ENCODE measurements at places on chromosomes 16 and 17. TPM values are rescaled to one million over a fixed set of nuclear protein-coding genes. Genes with fewer than 3 reads are reported as not detected.

ZNF597 gene
- 2.9 TPM for total RNA-seq

CCL4L2 gene
- not detected for total RNA-seq

LDHD gene
- 0.65 TPM for total RNA-seq

TK2 gene
- 36.3 TPM for total RNA-seq

GSG1L gene
- total RNA-seq, result not detected

SYNGR2 gene
- total RNA-seq, result 28.9 TPM

Measured in dermis lymphatic vessel endothelial cell (primary cell).